ENCODE measurements at places on chromosomes 7 and 10.

DNA sequence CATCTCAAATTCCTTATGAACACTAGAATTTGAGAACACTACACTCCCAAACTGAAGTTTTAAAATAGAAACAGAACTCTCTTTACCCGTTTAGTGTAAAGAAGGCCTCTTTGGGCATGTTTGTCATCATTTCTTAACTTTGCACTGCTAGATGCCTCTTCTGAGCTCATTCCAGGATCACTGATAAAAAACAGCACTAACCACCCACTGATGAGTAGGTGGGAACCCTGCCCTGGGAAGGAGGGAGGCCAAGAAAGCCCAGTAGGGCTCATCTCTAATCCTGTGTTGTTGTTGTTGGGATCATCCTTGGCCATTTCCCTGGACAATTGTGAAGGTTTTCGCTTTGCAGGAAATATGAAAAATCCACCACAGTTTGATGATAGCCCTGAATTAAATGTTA is 68.2 kb downstream of the CUBN start:
- DNase-seq: no peak

DNA sequence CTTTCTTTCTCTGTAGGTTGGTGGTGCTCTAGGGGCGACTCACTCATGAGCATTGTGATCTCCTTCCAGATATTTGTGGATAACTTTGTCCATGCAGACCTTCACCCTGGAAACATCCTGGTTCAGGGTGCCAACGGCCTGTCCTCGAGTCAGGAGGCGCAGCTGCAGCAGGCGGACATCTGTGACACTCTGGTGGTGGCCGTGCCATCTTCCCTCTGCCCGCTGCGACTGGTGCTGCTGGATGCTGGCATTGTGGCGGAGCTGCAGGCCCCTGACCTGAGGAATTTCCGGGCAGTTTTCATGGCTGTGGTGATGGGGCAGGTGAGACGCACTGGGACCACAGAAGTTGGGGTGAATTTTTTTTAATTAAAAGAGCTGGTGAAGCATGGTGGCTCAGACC is 9.6 kb upstream of the NDUFB2 start:
- no peak for DNase-seq

DNA sequence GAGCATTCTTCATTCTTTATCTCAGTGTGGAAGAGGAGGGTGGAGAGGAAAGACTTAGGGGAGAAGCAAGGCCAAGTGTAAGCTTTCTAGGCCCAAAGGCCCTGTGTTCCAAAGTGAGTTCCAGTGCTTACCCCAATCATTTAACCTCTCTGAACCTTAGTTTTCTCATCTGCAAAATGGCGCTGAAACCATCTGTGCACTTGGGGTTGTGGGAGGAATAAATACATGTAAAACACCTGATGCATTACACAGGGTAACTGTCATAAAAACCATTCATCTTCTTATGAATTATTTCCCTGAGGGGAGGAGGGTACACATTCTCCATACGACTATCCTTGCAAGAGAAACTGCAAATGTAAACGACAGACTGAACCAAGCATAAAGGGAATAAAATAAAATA is 19.0 kb downstream of the PIK3AP1 start:
- no peak for DNase-seq

DNA sequence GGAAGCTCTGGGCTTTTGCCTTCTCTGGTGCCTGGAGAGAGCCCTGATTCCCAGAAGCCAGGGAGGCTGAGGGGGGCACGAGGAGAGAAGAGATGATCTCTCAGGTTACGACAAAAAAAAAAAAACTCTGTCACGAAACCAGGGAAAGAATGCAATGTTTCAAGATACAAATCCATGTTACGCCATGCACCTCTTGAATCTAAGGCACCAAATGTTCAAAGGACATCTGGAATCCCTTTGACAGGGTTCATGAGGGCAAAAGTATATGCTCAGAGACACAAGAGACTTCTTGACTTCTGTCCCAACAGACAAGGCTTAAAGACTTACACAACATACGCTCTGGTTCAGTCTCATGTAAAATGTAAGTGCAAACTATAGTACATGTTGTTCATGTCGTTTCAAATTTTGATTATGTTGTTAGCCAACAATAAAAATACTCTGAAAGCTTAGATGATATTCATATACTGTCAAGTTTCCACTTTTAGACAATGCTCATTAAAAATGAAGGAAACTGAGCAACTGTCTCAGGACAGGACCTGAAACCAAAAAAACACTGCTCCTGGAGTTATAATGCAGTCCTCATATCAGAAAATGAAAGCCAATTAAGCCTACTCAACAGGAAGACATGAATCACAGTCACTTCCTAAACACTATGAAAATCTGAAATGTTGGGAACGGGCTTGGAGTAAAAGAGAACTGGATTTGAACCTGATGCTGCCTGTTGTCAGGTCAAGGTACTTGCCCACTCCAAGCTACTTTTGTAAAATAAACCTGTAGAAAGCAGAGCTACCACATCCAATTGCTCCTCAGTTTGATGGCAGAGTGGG is 72.3 kb downstream of the CHCHD3 start:
- no peak for DNase-seq

GRCh38 chr10:93138113-93138870 is 64.6 kb downstream of the CYP26A1 start:
- DNase-seq: peak; percentile 84

DNA sequence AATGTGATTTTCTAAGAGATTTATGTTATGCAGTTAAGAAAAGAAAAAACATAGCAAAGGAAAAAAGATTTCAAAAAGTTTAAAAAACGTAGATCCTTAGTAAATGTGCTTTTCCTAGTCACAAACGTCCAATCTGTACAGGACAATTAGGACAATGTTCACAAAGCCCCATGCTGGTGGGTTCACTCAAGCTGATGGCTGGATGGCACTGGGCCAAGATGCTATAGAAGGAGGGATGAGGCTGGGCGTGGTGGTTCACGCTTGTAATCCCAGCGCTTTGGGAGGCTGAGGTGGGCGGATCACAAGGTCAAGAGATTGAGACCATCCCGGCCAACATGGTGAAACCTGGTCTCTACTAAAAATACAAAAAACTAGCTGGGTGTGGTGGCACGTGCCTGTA is 22.1 kb downstream of the SVIL start:
- DNase-seq: no peak

DNA sequence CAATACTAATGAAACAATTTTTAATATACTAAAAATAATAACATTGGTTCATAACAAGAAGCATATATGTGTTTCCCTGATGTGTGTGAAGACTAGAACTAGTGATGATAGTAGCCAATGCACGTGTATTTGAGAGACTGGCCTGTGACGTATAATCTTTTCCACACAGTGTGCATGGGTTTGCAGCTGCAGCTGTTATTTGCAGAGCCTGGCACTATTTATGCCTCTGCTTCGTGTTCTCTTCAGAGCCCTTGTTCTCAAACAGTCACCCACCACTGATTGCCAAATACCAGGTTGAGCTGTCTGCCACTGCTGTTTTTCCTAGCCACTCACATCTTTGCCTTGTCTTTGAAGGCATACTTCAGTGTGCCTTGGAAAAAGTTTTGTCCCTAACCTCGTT is 531.7 kb downstream of the ETV1 start:
- no peak for DNase-seq

DNA sequence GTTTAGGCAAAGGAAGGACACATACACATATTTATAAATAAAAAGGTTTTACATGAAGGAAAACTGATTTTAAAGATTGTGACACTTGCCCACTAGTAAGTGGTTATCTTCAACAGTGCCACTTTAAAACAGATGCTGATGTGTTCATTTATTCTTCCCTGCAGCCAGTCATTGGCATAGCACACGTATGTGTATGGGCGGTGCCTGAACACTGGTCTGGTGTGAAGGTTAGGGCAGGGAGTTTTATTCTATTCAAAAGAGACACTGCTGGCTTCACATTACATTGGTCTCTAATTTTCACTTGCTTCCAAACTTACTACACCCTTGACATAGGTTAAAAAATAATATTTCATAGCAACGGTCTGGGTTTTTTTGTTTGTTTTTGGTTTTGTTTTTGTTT is 57.9 kb downstream of the NOD1 start:
- DNase-seq: no peak

DNA sequence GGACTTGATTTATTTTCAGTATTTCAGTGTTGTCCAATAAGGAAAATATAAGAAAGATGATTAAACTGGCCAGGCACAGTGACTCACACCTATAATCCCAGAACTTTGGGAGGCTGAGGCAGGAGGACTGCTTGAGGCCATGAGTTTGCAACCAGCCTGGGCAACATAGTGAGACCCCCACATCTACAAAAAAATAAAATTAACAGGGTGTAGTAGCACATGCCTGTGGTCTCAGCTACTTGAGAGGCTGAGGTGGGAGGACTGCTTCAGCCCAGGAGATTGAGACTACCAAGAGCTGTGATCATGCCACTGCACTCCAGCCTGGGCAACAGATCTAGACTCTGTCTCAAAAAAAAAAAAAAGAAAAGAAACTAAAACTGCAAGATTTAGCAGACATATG is 138.0 kb downstream of the PARD3 start:
- no peak for DNase-seq

GRCh38 chr10:96745950-96746349 is 25.6 kb upstream of the PIK3AP1 start:
- no peak for DNase-seq

DNA sequence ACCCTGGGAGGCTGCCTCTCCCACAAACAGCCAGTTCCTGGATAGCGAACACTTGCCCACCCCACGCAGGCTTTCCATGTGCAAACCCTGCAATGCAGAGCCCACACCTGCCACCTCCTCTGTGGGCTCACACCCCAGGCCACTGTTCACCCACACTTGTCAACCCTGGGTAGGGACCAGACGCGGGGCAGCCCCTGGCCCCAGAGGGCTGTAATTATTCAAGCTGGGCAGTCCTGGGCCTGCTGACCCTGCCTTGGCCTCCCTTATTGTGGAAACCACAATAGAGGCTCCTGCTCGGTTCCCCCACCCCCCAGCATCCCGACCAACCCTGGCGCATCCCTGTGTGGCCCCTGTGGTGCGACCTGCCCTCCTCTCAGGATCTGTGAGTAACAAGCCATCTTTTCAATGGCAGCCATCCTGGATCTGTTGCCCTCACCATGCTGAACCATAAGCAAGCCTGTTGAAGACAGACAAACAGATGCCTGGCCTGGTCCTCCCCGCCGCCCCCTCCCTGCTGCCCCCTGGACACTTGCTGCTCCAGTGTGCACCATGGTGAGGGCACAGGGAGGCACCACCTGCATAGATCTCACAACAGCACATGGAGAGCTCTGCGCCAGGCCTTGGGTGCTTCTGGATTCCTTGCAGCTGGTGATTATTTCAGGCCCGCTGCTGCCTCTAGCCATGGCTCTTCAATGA is 15.8 kb upstream of the UBE3C start:
- no peak for DNase-seq

DNA sequence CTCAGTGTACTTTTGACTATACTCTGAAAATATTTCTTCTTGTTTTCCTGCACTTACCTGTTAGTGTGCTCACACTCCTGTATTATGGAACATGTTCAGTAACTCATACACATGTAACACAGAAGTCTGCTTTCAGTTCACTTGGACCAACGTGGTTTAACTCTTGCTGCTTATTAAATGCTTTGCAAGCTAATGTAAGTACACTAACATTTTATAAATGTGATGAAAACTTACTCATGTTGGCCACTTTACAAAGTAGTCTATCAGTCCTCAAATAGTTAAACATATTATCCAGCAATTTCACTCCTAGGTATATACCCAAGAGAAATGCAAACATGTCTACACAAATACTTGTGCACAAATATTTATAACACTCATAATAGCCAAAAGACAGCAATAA is 98.4 kb downstream of the UBE2H start:
- no peak for DNase-seq

DNA sequence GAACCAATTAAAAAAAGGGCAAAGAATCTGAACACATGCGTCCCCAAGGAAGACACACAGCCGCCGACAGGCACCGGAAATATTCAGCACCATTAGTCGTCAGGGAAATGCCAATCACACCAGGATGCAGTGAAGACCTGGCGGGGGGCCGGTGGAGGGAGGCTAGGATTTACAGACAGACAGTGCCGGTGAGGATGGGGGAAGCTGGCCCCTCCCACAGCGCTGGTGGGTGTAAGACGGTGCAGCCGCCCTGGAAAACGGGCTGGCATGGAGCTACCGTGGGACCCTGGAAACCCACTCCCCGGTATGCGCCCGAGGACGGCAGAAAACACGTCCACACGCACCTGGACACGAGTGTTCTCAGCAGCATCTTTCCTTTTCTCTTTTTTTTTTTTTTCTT is 4.8 kb upstream of the ADAP1 start:
- DNase-seq: no peak

- no peak for DNase-seq
Observed at GRCh38 chr10:111967547-111967946, 216.0 kb downstream of the GPAM start.

GRCh38 chr10:33027088-33027487 is 69.1 kb upstream of the ITGB1 start:
- DNase-seq: no peak

DNA sequence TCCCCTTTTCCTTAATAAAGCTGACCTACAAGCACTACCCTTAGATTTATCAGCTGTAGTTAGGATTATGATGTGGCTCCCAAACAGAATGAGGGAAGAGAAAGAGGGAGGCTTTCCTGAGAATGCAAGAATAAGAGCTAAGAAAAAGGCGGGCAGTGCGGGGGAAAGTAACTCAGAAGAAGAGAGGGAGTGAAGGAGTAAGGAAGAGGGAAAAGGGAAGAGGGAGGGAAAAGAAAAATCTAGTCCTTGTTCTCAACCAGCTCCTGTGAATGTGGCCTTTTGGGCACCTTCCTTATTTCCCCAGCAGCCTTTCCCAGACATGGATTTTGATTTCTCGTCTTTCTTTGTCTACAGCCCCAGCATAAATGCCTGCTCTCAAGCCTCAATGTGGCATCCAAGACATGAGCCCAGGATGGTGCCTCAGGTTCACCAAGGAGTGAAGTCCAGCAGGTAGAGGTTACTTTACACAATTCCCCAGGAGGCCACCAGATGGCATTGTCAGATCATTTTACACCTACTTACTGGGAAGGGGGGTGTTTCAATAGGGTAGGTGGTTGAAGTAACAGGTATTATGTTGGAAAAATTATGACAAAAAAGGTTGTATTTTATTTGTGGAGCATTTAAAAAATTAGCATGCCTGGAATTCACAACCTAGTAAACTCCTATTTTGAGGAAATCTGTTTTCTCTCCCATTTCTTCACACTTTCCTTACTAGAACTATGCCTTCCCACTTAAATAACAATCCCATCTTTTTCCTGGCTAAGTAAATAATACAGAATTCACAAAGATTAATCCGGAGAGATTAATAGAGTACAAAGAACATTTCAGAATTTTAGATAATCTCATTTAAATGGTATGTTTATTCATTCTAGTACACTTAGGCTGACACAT is 106.5 kb downstream of the HTR7 start:
- no peak for DNase-seq

- no peak for DNase-seq
Observed at GRCh38 chr7:44087911-44088838, 5.8 kb upstream of the POLM start.
